EH (cell line): ENCODE measurements at places on chromosomes 12 and 14.

DNA sequence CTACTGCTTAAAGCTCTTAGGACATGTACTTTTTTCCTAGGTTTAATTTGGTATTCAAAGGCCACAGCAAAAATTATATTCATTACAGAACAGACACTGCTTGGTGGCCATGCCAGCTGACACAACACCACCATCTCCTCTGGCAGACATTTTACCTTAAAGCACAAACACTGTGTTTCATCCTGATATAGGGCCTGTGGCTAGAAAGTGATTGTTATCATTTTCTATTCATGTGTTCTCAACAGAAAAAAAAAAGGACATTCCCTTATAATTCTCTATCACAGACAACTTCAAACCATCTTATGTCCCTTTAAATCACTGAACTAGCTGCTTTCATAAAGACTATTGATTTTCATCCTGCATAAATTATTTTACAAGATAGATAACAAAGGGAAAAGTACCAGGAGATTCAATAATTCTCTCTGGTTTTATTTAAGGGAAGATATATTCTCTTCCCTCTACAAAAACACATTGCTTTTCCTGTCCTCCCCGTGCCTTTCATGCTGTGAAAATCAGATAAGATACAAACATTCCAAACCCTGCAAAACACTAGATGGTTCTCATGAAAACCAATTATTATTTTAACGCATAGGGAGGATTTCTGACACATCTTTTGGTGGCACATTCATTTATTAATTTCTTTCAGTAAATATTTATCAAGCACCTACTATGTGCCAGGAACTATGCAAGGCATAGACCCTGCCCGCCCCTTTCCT, 139.3 kb upstream of the TMCC3 start:
- DNase-seq: no peak

- DNase-seq: no peak
Measured at GRCh38 chr12:68370006-68370590, 37.9 kb upstream of the MDM1 start.

- DNase-seq: no peak
Measured at GRCh38 chr12:82329508-82329907, 28.7 kb downstream of the CCDC59 start.

- DNase-seq: no peak
Measured at GRCh38 chr14:81309511-81309910, 88.8 kb upstream of the GTF2A1 start.

- peak; percentile 46 for DNase-seq
Measured at GRCh38 chr12:124478416-124478815, 89.0 kb downstream of the NCOR2 start.
